Vagina (tissue), 2 donors: ENCODE measurements at places on chromosomes 4 and X. TPM values are rescaled to one million over a fixed set of nuclear protein-coding genes. Genes with fewer than 3 reads are reported as not detected.
A peak's percentile ranks its signal among the peaks of the same experiment; 100 is the strongest.

Gene C4orf36
- total RNA-seq = not detected

Gene GYPE
- total RNA-seq = not detected

Gene PTTG2
- 2.5 TPM for total RNA-seq

Gene FSTL5
- 0.74 TPM for total RNA-seq

Gene HTN3
- total RNA-seq = not detected

Gene PPARGC1A
- total RNA-seq = 1.2 TPM

Gene IL2
- total RNA-seq = not detected

Gene SLC6A14
- total RNA-seq = 10.1 TPM

Gene TEX13D
- total RNA-seq = not detected

Gene DCLK2
- 5.9 TPM for total RNA-seq

Gene RHOXF2
- not detected for total RNA-seq

Gene PPEF2
- total RNA-seq = not detected

Gene BMPR1B
- total RNA-seq = 0.49 TPM

GRCh38 chr4:16844816-16845586 lies 53.4 kb downstream of the LDB2 start:
- no peak for DNase-seq

- DNase-seq = no peak
These were observed 3.8 kb downstream of the GABRE start for GRCh38 chrX:151970661-151971060.

GRCh38 chrX:119004920-119005524 lies 30.6 kb downstream of the LONRF3 start:
- no peak for DNase-seq

DNA sequence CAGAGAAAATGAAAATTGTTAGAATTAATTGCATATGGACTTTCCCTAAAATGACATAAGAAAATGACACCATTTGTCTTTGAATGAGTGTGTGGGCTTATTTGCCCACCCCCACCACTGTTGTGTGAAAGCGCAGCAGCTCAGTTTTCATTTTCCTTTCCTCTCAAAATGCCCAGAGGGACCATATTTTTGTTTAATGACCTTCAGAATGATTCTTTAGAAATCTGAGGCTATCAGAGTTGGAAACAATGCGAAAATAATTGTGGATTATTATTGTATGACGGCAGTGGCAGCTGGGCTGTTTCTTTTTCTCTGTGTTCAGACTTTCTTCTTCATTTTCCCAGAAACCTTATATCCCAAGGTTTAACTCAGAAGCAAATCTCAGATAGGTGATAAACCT lies 44.6 kb upstream of the TEX13A start:
- DNase-seq = no peak

- no peak for DNase-seq
These were observed 70.9 kb upstream of the FBXW7 start for GRCh38 chr4:152606753-152607152.

- no peak for DNase-seq
These were observed 104.4 kb downstream of the SLC2A9 start for GRCh38 chr4:9916937-9917336.

- no peak for DNase-seq
These were observed 556.9 kb upstream of the SLIT2 start for GRCh38 chr4:19694812-19695211.

DNA sequence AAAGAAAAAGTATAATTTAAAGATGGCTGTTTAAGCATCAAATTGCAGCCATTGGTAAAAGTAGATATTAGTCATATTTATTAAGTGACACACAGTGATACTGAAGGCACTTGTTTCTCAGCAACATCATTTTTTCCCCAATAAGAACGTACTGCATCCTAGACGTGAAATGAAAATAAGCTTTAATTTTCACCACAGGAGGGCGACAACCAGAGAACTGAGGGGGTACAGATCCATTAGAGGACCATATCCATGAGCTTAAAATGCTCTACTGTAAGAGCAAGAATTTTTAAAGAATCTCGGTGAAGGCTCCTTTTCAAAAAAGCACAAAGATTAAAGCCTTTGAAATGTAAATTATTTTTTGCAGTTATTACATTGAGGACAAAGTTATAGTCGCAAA lies 33.4 kb downstream of the FRG1 start:
- DNase-seq = no peak

DNA sequence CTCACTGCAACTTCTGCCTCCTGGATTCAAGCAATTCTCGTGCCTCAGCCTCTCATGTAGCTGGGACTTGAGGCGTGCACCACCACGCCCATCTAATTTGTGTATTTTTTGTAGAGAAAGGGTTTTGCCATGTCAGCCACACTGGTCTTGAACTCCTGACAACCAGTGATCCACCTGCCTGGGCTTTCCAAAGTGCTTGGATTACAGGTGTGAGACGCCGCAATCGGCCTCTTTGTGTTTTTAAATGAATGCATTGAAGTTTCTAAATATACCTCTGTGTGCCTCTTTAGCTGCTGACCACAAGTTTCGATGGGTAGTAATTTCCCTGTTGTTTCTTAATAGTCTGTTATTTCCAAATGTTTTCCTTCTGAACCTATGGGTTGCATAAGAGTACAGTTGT lies 765.3 kb upstream of the GRIA3 start:
- DNase-seq = no peak

- DNase-seq = no peak
These were observed 128.0 kb downstream of the ANAPC4 start for GRCh38 chr4:25504932-25505636.

DNA sequence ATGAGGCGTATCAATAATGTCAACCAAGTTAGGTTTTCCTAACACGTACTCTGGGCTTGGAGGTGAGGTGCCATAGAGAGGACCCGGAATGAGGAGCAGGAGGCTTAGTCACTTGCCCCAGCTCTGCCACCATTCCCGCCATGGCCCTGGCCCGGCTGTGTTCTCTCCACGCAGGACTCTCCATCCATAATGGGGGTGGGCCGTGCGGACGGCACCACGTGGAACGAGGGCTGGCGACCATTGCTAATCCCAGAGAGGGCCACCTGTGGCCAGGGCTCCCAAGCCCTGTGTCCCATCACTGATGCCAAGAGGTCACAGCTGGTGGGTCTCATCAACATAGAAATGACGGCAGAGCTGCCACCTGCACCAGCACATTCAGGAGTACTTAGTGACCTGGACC lies 76.4 kb downstream of the JAKMIP1 start:
- no peak for DNase-seq

GRCh38 chrX:47218920-47219815 lies 687 bp downstream of the CDK16 start:
- no peak for DNase-seq

- peak; percentile 62 for DNase-seq
These were observed 141.8 kb downstream of the EVC2 start for GRCh38 chr4:5566526-5566925.

DNA sequence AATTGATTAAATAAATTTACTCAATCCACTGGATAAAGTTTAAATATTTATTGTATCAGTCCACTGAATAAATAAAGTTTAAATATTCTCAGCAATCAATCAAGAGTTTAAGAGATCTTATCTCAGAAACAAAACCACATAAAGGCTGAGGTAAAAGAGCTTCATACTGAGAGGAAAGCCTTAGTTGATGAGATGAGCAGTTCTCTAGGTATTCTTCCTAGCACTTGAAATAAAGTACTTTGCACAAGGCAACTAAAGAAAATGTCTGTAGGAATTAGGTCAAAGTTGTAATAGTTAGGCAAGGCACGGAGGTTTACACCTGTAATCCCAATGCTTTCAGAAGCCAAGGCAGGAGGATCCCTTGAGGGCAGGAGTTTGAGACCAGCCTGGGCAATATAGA lies 63.5 kb downstream of the UCHL1 start:
- no peak for DNase-seq

DNA sequence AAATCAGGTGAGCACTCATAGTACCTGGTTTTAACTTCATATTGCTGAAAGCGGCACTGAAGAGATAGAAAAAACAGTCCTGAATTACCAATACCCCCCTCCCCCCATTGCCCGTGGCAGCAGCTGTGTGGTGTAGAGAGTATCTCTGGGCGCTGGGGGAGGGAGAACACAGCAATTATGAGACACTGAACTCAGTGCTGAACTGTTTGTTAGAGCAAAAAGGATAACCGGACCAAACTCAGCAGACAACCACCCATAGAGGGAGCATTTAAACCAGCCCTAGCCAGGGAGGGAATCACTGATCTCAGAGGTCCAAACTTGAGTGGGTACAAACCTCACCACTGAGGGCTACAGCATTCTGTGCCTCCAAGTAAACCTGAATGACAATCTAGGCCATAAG lies 457.4 kb upstream of the TEX13C start:
- DNase-seq = no peak

- DNase-seq = no peak
These were observed 24.0 kb downstream of the CEP44 start for GRCh38 chr4:174307694-174308093.

DNA sequence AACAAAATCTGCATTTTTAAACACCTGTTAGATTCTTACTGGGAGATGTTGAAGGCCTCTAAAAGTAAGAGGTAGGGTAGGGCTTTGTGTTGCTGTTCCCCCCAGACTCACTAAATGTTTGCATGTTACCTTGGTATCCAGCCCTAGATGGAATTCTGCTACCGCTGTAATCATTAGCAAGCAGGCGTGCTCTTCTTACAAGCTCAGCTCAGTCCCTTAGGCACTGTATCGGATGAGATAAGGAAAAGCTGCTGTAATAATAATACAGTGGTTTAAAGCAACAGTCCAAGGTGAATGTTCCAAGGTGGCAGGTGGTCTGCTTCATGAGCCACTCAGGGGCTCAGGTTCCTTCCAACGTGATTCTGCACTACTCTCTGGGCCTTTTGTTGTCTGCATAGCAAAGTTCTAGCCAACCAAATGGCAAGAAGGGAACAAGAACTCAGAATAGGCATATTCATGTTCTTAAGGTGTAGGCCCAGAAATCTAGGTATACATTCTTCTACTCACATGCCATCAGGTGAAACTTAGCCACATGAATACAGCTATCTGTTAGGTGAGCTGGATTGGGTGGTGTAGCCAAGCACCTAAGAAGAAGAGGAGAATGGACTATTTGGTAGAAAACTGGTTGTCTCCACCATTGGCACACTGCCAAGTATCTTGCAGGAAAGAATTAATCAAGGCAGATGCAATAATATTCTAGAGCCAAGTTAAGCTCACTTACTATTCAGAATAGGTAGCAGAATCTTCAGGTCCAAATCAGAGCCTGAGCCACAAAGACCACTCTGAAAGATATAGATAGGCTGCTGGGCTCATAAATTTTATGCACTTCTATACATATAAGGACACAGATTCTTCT lies 46.0 kb downstream of the COQ2 start:
- DNase-seq = no peak

- no peak for DNase-seq
These were observed 31.1 kb downstream of the TACC3 start for GRCh38 chr4:1752284-1753041.

GRCh38 chr4:13750594-13750993 lies 123.1 kb upstream of the BOD1L1 start:
- no peak for DNase-seq

- no peak for DNase-seq
These were observed 60.4 kb downstream of the SUPT20HL2 start for GRCh38 chrX:24253469-24253868.

DNA sequence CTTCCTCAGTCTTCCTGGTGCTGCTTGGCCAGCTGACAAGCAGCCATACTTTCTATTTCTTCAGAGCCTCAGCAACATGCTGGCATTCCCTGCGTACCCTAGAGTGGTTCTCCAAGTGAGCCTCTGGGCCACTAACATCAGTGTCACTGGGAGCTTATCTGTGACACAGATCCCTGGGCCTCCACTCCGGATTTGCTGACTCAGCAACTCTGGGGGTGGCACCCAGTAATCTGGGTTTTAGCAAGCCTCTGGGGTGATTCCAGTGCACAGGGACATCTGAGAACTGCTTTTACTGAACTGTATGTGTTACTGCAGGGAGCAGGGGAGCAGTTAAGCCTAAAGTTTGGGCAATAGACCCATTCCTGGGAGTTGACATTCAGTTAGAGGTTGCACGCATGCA lies 28.2 kb upstream of the HMGB3 start:
- no peak for DNase-seq

- DNase-seq = no peak
These were observed 19.2 kb downstream of the PPP3CA start for GRCh38 chr4:101328063-101328602.

DNA sequence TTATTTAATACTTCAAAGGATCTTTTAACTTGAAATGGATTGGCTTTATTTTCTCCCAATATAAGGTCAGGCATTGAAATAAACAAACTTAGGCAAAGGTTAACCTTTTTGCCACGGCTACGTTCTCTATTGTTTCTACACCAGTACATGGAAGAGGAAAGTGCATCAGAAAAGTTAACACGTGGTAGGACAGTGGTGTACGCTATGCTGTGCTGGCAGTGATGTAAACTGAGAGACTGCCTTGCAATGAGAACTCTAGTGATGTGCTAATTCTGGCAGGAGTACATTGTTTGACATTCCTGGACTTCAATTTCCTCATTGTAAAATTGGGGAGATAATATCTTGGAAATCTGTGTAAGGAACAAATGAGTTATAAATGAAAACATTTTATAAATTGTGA lies 208.2 kb downstream of the TMA16 start:
- no peak for DNase-seq
